T-helper 9 cell (primary cell): ENCODE measurements at places on chromosomes 16 and 17.

GRCh38 chr17:30188211-30188939, 47.1 kb downstream of the SLC6A4 start:
- no peak for DNase-seq

- no peak for DNase-seq
Measured at GRCh38 chr16:67967183-67967957, 1.1 kb downstream of the SLC12A4 start.

GRCh38 chr17:50285941-50286340, 11.7 kb downstream of the TMEM92 start:
- no peak for DNase-seq

GRCh38 chr17:56635641-56636040, 42.1 kb downstream of the NOG start:
- no peak for DNase-seq

DNA sequence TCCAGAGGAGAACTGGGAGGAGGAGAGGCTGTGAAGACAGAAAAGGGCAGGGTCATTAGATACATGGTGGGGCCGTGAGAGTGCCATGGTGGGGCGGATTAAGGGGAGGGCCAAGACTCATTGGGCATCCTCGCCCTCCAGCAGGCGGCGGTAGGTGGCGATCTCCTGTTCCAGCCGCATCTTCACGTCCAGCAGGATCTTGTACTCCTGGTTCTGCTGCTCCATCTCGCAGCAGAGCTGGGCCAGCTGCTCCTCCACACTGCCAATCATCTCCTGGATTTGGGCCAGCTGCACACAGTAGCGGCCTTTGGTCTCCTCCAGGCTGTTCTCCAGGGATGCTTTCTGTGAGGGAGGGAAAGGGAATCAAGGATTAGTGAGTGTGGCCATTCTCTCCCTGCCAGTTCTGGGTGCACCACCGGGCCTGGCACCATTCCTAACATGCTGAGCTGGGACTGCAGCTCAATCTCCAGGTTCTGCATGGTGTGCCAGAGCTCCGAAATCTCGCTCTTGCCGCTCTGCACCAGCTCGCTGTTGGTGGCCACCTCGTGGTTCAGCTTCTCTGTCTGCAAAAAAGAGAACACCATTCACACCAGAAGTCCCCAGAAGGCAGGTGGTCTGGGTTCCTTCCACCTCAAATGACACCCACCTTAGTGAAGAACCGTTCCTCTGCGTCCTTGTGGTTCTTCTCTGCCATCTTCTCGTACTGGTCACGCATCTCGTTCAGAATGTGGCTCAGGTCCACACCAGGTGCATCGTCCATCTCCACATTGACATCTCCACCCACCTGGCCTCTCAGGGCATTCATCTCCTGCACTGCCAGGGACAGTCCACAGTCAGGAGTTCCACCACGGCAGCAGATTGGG, 129.0 kb downstream of the CCDC144A start:
- no peak for DNase-seq

DNA sequence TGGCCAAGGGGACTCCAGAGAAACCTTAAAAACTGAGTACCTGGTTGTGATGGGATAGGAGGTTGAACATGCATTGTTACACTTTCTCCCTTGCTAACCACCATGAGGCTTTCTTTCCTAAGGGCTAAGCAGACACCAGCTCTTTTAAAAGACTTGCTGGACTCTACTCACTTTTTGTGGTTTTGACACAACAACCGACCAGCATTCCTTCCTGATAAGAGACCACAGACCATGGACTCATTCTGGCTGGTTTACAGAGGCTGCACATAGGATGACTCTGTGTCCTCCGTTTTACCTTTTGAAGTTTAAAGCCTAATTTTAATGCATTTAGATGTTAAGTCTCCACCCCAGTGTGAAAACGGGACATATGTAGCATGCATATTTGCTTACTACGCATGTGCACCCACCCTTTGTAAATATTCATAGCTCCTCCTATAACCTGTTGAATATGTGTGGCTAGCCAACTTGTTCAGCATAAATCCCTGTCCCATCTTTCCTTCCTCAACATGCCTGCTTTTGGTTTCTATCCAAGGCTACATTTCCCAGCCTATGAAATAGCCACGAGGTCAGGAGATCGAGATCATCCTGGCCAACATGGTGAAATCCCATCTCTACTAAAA, 475.9 kb downstream of the GRIN2A start:
- no peak for DNase-seq

GRCh38 chr16:56263711-56264608, 72.7 kb downstream of the GNAO1 start:
- DNase-seq: no peak

DNA sequence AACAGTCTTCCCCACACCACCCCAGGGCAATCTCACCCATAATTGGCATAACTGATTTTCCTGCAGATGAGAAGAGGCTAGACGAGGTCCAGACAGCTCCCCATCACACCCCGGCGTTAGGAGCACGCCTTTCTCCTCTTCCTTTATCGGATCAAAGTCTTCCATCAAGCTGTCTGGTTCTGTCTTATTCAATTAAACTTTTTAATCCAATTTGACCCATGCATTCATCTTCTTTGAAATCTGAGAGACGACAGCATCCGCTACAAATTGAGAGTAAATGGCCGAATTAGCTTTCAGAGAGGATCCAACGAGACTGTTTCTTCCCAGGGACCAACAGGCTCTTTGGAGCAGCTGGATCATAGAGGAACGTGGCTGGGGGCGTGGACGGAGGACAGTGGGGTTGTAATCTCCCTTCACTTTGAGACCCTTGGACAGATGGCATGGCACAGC, 44.4 kb upstream of the GPRC5B start:
- no peak for DNase-seq

- no peak for DNase-seq
Measured at GRCh38 chr16:56916571-56917403, 15.2 kb upstream of the HERPUD1 start.

GRCh38 chr17:16465861-16466338, 26.1 kb downstream of the LRRC75A start:
- DNase-seq: no peak

DNA sequence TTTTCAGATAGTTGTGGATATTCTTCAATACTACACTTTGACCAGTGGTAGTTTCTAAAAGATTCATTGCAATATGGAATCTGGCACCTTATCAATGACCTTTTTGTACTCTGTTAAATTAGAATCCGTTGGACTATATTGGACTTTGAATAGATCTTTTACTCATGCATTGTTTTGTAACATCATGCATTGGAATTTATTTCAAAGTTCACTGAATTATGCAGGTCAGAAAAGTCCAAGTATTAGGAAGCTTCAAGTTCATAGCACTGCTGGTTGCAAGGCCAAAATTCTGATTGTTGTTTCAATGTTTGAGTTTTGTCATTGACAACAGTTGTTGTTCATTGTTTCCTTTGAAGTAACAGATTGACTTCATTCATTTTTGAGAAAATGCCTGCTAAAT, 7.9 kb upstream of the DHRS11 start:
- DNase-seq: no peak

- DNase-seq: peak; percentile 73
Measured at GRCh38 chr17:7383742-7384488, 3.0 kb downstream of the TNK1 start.

DNA sequence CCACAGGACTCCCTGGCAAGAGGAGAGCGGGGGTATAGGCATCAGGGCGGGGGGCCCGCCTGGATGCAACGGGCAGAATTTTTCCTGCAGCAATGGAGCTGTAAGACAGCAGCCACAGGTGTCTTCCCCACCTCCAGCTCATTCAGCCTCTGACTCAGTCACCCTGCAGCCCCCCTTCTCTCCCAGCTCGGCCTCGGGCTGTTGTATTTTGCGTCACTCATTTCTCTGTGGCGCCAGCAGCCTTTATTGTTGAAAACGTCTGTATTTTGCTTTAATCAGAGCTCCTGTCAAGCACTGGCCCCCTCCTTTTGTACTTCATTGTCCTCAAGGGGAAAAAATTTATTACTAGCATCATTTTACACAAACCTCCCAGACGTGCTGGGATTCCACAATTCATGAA, 117.7 kb downstream of the WSCD1 start:
- no peak for DNase-seq

DNA sequence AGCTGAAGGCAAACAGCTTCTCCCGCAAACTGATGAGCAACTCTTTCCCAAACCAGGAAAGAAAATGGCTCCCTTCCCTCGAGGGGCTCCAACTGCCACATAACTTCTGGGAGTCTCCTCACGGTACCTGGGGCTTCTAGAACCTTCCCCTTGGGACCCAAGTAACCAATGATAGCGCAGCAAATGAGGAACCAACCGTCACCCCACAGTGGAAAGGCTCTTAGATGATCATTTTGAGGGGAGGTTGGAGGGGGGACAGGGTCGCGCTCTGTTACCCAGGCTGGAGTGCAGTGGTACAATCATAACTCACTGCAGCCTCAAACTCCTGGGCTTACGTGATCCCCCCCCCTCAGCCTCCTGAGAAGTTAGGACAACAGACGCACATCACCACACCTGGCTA, at the start of gene DNAH17:
TSS of gene DNAH17 (minus strand) at position 101 of the 400 bp plus-strand sequence. CDS start 2,339 bp downstream, outside the sequence.
- DNase-seq: no peak

GRCh38 chr17:74190154-74190553, 13.3 kb upstream of the RPL38 start:
- DNase-seq: no peak

GRCh38 chr17:65436871-65437270, 124.6 kb downstream of the AXIN2 start:
- no peak for DNase-seq

- DNase-seq: no peak
Measured at GRCh38 chr17:49508061-49508865, 13.2 kb downstream of the NGFR start.

GRCh38 chr17:4599505-4600281, 15.4 kb downstream of the SMTNL2 start:
- DNase-seq: no peak

- DNase-seq: no peak
Measured at GRCh38 chr17:9647014-9647413, 1.7 kb downstream of the USP43 start.

DNA sequence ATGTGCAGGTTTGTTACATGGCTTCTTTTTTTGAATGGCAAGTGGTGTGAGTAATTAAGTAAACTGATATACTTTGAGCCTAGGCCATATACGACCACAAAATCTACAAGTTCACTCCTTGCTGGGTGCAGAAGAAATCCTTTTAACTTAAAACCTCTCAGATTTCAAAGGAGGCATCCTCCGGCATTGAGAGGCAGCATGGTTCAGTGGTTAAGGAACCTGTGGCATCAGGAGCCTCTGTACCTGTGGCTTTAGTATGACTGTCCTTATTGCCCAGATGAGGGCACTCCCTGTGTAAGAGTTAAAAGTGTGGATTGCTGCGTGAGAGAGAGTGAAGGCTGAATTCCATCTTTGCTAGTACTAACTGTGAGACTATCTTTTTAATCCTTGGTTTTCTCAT, 3.3 kb downstream of the NLRP1 start:
- DNase-seq: no peak

- DNase-seq: no peak
Measured at GRCh38 chr16:5257462-5257861, 159.9 kb upstream of the EEF2KMT start.

GRCh38 chr17:78883533-78884131, 19.4 kb downstream of the CEP295NL start:
- DNase-seq: no peak

DNA sequence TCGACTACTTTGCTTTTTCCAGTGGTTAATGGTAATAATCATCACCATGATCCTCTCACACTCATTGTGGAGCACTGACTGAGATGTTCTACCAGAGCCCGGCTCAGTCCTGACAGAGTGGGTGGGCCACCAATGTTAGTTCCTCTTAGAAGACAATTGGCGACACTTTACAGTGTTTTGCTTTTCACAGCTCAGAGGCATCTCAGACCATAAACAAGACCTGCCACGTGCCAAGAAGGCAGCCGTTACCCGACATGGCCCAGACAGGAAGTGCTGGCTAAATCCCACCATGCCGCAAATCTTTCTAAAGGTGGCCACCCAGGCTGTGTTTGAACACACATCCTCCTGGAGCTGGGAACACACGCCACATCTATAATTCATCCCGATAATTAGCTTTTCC, 103.7 kb downstream of the XYLT1 start:
- no peak for DNase-seq

DNA sequence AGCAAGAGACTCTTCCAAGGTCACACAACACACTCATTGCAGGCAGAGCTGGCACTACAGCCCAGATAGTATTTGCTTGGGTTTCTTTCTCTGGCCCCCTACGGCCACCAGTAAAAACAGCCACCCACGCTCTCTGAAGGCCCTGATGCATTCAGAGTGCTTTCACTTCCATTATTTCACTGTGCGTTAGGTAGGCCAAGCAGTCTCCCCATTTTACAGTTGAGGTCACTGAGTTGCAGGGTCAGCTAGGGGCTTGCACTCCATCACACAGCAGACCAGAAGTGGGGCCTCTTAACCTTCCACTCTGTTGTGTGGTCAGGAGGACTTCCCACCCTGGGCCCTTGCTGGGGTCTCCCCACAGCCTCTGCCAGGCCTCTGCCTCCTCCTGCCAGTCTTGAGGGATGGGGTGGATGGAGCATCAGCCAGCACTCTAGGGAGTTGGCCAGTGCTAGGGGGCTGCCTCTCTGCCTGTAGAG, 2.5 kb downstream of the TBX21 start:
- no peak for DNase-seq

DNA sequence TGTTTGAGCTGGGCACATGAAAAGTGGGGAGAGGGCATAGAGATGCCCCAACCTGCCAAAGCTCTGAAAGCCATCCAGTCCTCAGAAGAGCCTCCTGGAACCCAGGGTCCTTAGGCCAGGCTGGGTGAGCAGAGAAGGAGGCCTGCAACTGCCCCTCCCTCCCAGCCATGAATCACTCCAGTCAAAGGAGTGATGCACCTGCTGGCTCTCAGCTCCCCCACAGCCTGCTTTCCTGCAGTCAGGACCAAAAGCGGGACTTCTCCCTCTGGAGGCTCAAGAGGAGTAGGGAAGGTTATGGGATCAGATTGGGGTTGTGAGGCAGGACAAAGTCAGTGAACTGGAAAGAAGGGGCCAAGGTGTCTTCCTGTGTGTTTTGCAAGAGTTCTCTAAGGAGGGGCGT, 145.6 kb downstream of the TMEM132E start:
- DNase-seq: no peak
